Renal cortex interstitium (tissue), 15 donors: ENCODE measurements at places on chromosomes 5 and 9. TPM values are rescaled to one million over a fixed set of nuclear protein-coding genes. Genes with fewer than 3 reads are reported as not detected.

- peak; percentile 40 for DNase-seq
Measured at GRCh38 chr9:120692901-120693699, 21.2 kb downstream of the MEGF9 start.

DNA sequence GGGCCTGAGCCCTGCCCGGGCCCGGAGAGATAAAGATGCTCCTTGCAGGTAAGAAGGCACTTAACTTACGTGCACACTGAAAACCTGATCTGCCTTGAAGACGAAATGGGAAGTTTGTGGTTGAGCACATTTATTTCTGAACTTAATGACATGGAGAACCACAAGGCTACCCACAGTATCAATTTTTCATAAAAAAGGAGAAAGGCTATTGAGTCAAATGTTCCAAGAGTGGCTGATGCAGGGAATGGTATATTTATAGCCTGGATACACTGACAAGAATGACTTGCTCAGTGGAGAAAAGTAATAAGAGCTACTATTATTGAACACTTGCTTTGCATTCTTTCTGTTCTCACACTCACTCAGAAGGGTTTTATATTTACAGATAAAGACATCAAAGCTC is 419.3 kb downstream of the ACTL7B start:
- no peak for DNase-seq

DNA sequence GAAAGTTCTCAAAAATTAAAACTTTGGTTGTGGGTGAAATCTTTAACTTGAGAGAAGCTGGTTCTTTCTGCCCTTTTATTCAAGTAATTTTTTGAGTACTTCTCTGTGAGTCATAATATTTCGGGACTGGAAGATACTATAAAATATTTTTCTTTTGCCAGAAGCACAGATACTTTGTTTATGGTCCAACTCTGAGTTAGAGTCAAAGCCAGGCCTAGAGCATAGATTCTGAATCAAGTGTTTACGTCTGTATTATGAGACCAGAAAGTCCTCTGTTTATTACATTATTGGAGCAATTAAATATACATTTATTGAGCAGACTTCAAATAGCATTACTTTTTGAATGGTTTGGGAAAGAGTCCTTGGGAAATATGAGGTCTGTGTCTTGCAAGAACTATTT is 187.9 kb downstream of the FER start:
- no peak for DNase-seq

- DNase-seq, result no peak
Measured at GRCh38 chr5:56011835-56012234, 17.1 kb upstream of the IL6ST start.

The UBE2QL1 gene
- 0.79 TPM for polyA plus RNA-seq

The ALDOB gene
- polyA plus RNA-seq, result 730 TPM

The FOXD4L5 gene
- polyA plus RNA-seq, result 0.39 TPM

The FCN2 gene
- 0.52 TPM for polyA plus RNA-seq
